ENCODE measurements at places on chromosomes 7 and 10.

GRCh38 chr7:130521258-130521951, 29.5 kb downstream of the MEST start:
- no peak for DNase-seq

GRCh38 chr10:118569241-118569881, 26.1 kb downstream of the PRLHR start:
- DNase-seq: no peak

- DNase-seq: no peak
These were observed 28.0 kb downstream of the CHST12 start for GRCh38 chr7:2431260-2431867.

- no peak for DNase-seq
These were observed 159.0 kb upstream of the SHH start for GRCh38 chr7:155971180-155971770.

DNA sequence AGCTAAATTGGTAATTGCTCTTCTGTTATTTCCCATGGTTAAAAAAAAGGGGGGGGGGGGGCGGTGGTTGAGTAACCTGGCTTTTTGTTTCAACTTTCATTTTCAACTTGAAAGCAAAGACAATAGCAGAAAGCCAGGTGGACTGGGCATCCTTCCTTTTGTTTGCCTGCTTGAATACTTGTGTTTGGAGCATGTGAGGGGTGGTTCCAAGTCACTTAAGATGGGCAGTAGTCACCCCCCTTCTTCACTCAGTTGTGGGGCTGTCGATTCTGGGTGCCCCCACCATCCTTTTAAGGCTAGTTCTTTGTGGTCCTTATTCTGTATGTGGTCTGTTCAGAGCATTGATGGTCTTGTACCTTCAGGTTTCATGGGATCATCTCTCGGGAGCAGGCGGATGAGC, 165.6 kb upstream of the PRR15 start:
- DNase-seq: peak; percentile 9

Data from NCI-H2029 (cell line).